CD4-positive, alpha-beta memory T cell (primary cell): ENCODE measurements at places on chromosomes 7 and 10. TPM values are rescaled to one million over a fixed set of nuclear protein-coding genes. Genes with fewer than 3 reads are reported as not detected.

GRCh38 chr10:121764233-121764942, 163.4 kb downstream of the ATE1 start:
- no peaks in the 10 kb centered on the region for H3K4me1 ChIP-seq
- no peak overlapping the region for H3K4me3 ChIP-seq
- no peaks in the 10 kb centered on the region for H3K36me3 ChIP-seq
- H3K27me3 ChIP-seq, result no peaks in the 10 kb centered on the region
- no peak for DNase-seq
- no peak overlapping the region for H3K27ac ChIP-seq

The HHEX gene
- not detected for total RNA-seq

The ELOVL3 gene
- not detected for total RNA-seq

The PRRT4 gene
- 0.52 TPM for total RNA-seq

- H3K36me3 ChIP-seq, result no peaks in the 10 kb centered on the region
- H3K27me3 ChIP-seq, result no peaks in the 10 kb centered on the region
- H3K27ac ChIP-seq, result no peak overlapping the region
Observed at GRCh38 chr10:29163746-29164145, 125.1 kb upstream of the LYZL1 start.

The FAM237B gene
- total RNA-seq, result not detected

The TRIM50 gene
- not detected for total RNA-seq

DNA sequence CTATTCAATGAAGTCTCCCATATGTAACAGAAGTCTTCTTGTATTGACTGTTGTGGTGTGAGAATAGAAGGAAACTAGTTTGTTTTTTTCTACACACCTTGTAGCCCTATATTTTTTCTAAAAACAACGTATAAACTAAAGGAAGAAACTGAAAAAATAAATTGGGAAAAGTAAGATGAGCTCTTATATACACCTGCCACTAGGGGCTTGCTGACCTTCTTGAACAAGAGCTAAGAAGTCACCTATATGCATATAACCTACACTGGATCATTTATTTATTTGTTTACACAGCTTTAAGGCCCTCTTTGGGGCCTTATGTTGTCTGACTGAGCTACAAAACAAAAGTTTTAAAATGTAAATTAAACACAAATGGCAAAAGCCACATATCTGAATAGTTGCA, 383.0 kb downstream of the HPSE2 start:
- H3K4me3 ChIP-seq, result no peak overlapping the region
- no peaks in the 10 kb centered on the region for H3K4me1 ChIP-seq
- no peaks in the 10 kb centered on the region for H3K27me3 ChIP-seq
- H3K36me3 ChIP-seq, result no peaks in the 10 kb centered on the region
- DNase-seq, result no peak

The TNS3 gene
- total RNA-seq, result 3.2 TPM

DNA sequence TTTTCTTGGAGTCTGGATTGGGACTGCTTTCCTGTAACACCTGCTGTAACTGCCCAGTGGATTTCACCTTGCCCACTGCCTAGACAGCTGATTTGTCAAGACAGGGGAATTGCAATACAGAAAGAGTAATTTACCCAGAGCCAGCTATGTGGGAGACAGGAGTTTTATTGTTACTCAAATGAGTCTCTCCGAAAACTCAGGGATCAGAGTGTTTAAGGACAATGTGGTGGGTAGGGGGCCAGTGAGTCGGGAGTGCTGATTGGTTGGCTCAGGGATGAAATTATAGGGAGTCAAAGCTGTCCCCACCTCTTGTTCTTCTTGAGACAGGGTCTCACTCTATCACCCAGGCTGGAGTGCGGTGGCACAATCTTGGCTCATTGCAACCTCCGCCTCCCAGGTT, 25.2 kb upstream of the BNIP3 start:
- DNase-seq, result no peak
- H3K4me3 ChIP-seq, result no peak overlapping the region
- H3K4me1 ChIP-seq, result no peaks in the 10 kb centered on the region
- no peaks in the 10 kb centered on the region for H3K36me3 ChIP-seq
- H3K27me3 ChIP-seq, result no peaks in the 10 kb centered on the region
- no peak overlapping the region for H3K27ac ChIP-seq

DNA sequence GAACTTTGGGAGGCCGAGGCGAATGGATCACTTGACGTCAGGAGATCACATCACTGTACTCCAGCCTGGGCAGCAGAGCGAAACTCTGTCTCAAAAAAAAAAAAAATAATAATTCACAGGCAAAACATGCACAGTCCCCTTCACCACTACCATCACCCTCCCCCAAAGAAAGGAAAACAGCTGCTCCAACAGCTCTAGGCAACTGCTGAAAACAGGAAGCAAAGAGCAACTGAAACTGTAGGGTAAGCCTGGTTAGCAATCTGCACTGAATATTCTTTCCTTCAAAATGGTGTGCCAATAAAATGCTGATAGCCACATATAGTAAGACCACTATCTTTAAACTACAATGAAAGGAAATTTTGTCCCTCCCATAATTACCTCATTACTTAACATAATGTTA, 11.8 kb downstream of the NT5C2 start:
- no peaks in the 10 kb centered on the region for H3K27me3 ChIP-seq
- peaks cover 10% of the 10 kb centered on the region for H3K36me3 ChIP-seq
- H3K27ac ChIP-seq, result no peak overlapping the region
- DNase-seq, result no peak
- no peak overlapping the region for H3K4me3 ChIP-seq
- H3K4me1 ChIP-seq, result peaks cover 15% of the 10 kb centered on the region

DNA sequence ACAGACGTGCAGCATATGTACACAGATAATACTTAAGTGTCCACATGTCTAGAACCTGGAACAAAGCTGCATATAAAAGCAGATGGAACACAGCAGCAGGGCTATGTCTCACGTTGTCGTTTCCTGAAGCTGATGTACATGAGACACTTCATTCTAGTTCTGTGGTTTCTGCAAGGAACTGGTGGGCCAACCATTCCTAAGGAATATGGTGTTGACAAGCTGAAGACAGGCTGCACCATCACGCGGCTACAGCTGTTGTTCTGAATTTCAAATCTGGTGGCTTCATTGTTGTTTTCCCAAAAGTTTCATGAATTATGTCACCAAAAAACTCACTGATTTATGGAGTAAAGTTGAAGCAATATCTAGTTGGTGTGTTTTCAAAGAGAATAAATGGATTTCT, 33.7 kb downstream of the PRKAG2 start:
- peaks cover 22% of the 10 kb centered on the region for H3K4me1 ChIP-seq
- no peaks in the 10 kb centered on the region for H3K27me3 ChIP-seq
- no peak overlapping the region for H3K4me3 ChIP-seq
- no peaks in the 10 kb centered on the region for H3K36me3 ChIP-seq
- DNase-seq, result no peak
- H3K27ac ChIP-seq, result no peak overlapping the region

DNA sequence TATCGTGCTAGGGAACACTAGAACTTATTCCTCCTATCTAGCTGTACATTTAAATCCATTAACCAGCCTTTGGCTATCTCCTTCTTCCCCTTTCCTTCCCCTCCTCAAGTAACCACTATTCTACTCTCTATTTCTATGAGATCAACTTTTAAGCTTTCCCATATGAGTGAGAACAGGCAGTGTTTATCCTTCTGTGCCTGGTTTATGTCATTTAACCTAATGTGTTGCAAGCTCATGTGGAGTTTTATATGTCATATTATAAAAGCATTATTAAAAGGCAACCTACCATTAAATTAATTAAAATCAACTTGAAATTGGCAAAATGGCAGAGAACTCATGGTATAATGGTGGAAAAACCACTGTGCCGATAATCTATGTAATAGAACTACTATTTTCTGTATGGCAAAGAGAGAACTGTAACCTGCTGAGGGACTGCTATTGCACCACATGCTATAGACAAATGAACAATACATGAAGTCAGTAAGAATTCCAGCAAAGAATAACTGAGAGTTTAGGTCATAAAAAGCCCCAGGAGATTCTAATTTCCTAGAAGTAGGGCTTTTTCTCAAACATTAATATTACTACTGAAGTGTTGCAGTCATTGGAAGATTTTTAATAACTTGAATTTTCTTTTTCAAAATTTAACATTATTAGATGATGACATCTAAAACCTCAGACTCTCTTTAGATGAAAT, 81.8 kb downstream of the LRRN3 start:
- H3K27me3 ChIP-seq, result no peaks in the 10 kb centered on the region
- DNase-seq, result no peak
- no peak overlapping the region for H3K27ac ChIP-seq
- no peaks in the 10 kb centered on the region for H3K36me3 ChIP-seq
- peaks cover 10% of the 10 kb centered on the region for H3K4me1 ChIP-seq

The SFTPA1 gene
- not detected for total RNA-seq

GRCh38 chr7:139937715-139938114, 108.7 kb downstream of the TBXAS1 start:
- no peaks in the 10 kb centered on the region for H3K27me3 ChIP-seq
- no peaks in the 10 kb centered on the region for H3K36me3 ChIP-seq
- no peak overlapping the region for H3K4me3 ChIP-seq

DNA sequence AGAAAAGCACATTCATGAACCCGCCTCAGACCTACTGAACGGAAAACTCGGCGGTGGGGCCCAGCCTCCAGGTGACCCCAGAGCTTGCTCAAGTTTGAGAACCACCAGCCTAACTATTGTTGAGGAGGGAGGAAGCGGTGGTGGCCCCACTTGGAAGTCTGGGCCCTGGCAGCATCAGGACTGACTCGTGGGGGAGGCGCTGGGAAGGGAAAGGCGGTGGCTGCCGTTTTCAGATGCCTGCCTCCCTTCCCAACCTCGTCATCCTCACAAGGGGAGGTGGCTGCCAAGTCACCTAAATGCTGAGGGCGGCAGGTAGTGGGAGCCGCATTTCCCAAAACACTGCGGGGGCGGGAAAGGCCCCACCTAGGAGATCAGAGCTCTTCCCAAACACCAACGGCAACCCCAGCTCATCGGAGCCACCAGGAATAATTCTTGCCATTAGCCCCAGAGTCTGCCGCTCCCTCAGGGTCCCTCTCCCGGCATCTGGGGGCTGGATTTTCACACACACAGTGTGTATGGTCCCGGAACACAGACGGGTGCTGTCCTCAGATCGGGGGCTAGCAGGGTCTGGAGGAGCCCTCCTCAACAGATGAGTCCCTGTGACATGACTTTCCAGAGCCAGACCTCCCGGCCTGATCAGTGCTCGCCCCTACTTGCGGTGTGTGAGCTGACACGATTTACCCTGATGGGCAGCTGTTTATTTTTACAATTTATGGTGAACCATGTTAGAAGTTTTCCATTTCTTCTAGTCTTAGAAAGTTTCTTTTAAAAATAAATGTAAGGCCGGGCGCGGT, 31.3 kb downstream of the PRKAG2 start:
- no peaks in the 10 kb centered on the region for H3K27me3 ChIP-seq
- H3K4me1 ChIP-seq, result peaks cover under 1% of the 10 kb centered on the region
- no peak overlapping the region for H3K27ac ChIP-seq
- H3K36me3 ChIP-seq, result no peaks in the 10 kb centered on the region

The NPFFR1 gene
- not detected for total RNA-seq

The SAMD9 gene
- 55.1 TPM for total RNA-seq

- H3K36me3 ChIP-seq, result no peaks in the 10 kb centered on the region
- no peaks in the 10 kb centered on the region for H3K27me3 ChIP-seq
- H3K4me3 ChIP-seq, result no peak overlapping the region
- H3K27ac ChIP-seq, result no peak overlapping the region
Observed at GRCh38 chr10:112766636-112767035, 183.4 kb upstream of the TCF7L2 start.

The ABCB1 gene
- 24.8 TPM for total RNA-seq

GRCh38 chr7:150371996-150372270, 3.3 kb downstream of the REPIN1 start:
- no peak for DNase-seq
- no peaks in the 10 kb centered on the region for H3K27me3 ChIP-seq
- peaks cover 34% of the 10 kb centered on the region for H3K4me1 ChIP-seq
- peaks cover 13% of the 10 kb centered on the region for H3K36me3 ChIP-seq
- no peak overlapping the region for H3K27ac ChIP-seq
- no peak overlapping the region for H3K4me3 ChIP-seq

GRCh38 chr7:130344271-130344866, at the start of gene CPA5:
TSS of gene CPA5 (plus strand) at chr7:130344816. CDS start at chr7:130346486, 1,670 bp downstream.
- no peak for DNase-seq
- no peak within 1 kb of the TSS for H3K27ac ChIP-seq
- no peaks in the 10 kb centered on the region for H3K36me3 ChIP-seq
- no peaks in the 10 kb centered on the region for H3K27me3 ChIP-seq

- H3K4me3 ChIP-seq, result no peak overlapping the region
- peaks cover 2% of the 10 kb centered on the region for H3K27me3 ChIP-seq
- no peak for DNase-seq
- no peaks in the 10 kb centered on the region for H3K4me1 ChIP-seq
Observed at GRCh38 chr10:22219308-22219707, 1.5 kb upstream of the EBLN1 start.

GRCh38 chr7:31304446-31304845, 36.1 kb downstream of the NEUROD6 start:
- no peak overlapping the region for H3K27ac ChIP-seq
- no peaks in the 10 kb centered on the region for H3K4me1 ChIP-seq
- H3K4me3 ChIP-seq, result no peak overlapping the region
- H3K36me3 ChIP-seq, result no peaks in the 10 kb centered on the region
- no peak for DNase-seq
- H3K27me3 ChIP-seq, result no peaks in the 10 kb centered on the region

The PRKAR2B gene
- total RNA-seq, result 0.47 TPM

The SPAM1 gene
- total RNA-seq, result not detected
